Lower leg skin (tissue), 4 donors: ENCODE measurements at places on chromosomes 6 and 20. TPM values are rescaled to one million over a fixed set of nuclear protein-coding genes. Genes with fewer than 3 reads are reported as not detected.

DNA sequence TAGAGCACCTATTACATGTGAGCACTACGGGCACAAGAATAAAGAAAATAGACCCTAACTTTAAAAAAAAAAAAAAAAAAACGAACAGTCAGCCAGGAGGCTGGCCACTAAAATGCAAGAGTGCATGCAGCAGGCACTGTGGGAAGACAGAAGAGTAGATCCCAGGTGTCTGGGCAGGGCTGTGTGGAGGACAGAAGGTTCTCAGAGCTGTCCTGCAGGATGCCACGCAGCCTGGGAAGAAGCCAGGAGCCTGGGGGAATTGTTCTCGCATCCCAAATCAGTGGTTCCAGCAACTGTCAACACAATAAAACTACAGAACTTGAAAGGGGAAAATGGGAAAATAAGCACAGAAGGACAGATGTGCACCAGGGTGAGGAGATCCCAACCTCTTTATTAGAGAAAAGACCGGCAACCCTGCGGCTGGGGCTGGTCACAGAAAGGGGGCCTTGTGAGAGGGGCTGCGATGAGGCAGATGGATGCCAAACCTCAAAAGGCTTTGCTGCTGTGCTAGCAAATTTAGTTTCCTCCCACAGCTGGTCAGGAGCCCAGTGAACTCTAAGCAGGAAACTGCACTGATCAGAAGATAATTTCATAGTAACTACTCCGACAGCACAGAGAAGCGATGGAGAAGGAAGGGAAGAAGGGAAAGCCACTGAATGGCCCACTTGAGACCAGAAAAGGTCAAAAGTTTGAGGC, 30.9 kb downstream of the MAP3K5 start:
- DNase-seq: no peak

- no peak for DNase-seq
Measured at GRCh38 chr20:15703171-15703911, 869.9 kb downstream of the KIF16B start.

GRCh38 chr6:104212977-104213668, 646.6 kb downstream of the HACE1 start:
- DNase-seq: no peak

- DNase-seq: peak; percentile 53
Measured at GRCh38 chr20:56722042-56722441, 92.9 kb downstream of the TFAP2C start.

- no peak for DNase-seq
Measured at GRCh38 chr20:5372371-5372770, 55.6 kb upstream of the PROKR2 start.

DNA sequence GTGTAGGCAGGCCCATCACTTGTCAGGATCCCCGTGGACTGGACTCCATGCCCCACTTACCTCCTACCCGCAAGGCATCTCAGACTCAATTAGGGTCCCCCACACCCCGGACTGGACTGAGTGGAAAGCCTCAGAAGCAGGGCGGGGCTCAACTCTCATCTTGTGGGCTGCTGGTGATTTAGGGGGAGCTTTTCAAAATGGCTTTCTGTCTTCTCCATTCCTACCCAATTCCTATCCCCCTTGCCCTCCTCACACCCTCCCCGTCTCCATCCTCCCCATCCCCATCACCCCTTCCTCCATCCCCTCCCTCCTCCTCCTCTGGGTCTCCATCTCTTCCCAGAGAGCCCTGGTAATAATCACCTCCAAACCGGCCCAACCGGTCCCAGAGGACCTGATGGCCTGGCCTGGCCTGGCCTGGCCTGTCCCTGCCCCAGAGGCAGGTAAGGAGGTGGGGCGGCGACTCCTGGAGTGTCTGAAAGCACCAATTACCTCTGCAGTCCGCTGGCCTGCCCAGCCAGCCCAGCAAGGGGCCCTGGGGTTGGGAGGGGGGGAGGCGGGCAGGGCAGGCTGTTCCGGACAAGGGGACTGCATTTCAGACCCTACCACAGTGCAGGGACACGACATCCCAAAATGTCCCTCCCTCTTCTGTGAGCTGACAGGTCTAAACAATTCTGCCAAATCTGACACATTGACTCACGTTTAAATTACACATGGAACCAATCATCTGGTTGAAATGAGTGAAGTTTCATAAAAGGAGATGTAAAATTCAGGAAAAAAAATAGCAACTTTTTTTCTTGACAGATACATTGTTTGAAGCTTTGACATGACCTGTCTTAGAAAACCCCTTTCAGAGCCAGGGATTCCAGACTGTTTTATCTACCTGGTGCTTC, 24.8 kb downstream of the MAFB start:
- DNase-seq: no peak

- DNase-seq: no peak
Measured at GRCh38 chr20:20561841-20562240, 150.6 kb downstream of the RALGAPA2 start.

GRCh38 chr6:169829786-169830185, 78.4 kb downstream of the ERMARD start:
- DNase-seq: peak; percentile 68

DNA sequence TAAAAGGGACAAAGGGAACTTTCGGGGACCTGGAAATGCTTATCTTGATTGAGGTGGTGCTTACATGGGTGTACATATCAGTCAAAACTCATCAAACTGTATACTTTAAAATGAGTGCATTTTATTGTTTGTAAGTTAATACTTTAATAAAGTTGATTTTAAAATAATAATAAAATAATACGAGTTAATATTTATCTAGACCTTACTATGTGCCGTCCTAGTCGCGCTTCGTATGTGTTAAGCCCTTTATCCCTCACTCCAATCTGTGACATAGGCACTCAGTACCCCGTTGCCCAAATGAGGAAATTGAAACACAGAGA, 47.5 kb downstream of the PDYN start:
- DNase-seq: no peak

The DNAH8 gene
- total RNA-seq: 0.02 TPM

DNA sequence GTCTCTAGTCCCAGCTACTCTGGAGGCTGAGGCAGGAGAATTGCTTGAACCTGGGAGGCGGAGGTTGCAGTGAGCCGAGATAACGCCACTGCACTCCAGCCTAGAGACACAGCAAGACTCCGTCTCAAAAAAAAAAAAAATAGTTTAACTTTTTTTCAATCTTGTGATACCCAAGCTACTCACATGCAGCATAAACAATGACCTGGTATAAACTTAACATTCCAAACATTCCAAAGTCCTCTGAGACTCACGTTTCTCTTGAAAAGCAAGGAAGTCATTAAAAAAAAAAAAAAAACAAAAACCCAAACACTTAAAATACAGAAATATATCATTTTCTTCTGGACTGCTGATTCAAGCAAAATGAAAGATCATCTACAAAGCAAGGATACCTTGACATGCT, 14.3 kb downstream of the CRNKL1 start:
- no peak for DNase-seq

The SLC17A1 gene
- total RNA-seq: not detected
